AG09309 (cell line): ENCODE measurements at places on chromosomes 13 and 19.

- no peak for DNase-seq
Measured at GRCh38 chr13:81171065-81171647, 830.2 kb upstream of the SPRY2 start.

- no peak for DNase-seq
Measured at GRCh38 chr19:12921047-12921446, 2.0 kb upstream of the SYCE2 start.

DNA sequence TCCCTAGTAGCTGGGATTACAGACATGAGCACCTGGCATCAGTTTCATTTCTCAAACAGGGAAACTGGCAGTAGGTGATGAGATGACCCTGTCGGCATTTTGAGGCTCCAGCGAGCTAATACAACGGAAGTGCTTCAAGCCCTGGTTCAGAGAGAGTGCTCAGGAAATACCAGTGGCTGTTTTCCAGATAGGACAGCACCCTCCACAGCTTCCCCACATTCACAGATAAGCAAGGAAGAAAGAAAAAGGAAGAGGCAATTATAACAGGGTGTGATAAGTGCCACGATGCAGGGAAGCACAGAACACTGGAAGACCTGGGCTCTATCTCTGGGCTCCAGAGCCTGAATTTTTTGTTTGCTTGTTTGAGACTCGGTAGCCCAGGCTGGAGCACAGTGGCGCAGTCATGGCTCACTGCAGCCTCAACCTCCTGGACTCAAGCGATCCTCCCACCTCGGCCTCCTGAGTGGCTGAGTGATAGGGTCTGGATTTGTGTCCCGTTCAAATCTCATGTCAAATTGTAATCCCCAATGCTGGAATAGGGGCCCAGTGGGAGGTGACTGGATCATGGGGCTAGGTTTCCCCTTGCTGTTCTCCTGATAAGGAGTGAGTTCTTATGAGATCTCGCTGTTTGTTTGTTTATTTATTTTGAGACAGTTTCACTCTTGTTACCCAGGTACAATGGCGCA, 43.5 kb downstream of the PIN1 start:
- DNase-seq, result no peak

DNA sequence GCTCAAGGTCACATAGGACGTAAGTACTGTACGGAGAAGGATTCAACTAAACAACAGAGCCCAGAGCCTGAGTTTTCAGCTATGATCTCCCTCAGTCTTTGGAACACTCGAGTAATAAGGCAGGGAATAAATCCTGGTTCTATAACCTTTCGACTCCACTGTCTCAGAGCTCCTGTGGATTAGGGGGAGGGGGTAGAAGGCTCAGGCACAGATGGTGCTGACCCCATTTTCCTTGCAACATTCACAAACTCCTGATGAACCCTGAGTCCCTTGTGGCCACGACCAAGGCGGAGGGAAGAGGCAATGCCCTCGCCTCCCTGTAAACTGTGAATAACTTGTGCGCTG, 21.4 kb downstream of the NOVA2 start:
- DNase-seq, result no peak

DNA sequence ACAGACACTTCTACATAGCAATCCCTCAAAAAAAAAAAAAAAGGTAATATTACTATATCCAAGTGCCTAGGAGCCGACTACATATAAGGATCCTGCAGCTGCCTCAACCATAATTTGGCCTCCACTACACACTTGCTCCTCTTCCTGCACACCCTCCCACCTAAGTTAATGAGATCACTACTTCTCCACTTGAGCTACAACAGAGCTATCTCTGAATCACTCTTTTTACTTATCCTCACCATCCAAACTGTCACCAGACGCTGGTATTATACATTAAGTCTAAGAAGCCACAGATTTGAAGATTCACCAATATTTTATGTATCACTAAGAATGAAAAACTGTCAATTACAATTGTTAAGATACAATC, 8.3 kb downstream of the OBI1 start:
- DNase-seq, result no peak

DNA sequence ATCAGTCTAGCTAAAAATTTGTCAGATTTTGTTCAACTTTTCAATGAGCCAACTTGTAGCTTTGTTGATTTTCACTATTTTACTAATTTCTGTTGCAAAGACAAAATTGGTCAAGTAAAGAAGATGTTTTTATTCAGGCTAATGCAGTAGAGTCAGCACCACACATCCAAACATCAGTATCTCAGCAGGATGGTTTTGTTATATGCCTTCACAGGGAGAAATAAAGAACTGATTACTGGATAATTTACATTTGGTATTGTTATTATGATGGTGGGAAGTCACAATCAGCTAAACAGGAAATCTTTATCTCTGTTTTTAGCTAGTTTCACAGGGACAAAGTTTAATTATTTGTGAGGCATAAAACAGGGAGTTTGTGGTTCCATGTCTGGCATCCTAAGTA, 713.4 kb downstream of the SLITRK5 start:
- no peak for DNase-seq

GRCh38 chr19:39805104-39805503, 26.4 kb downstream of the LEUTX start:
- DNase-seq, result no peak

DNA sequence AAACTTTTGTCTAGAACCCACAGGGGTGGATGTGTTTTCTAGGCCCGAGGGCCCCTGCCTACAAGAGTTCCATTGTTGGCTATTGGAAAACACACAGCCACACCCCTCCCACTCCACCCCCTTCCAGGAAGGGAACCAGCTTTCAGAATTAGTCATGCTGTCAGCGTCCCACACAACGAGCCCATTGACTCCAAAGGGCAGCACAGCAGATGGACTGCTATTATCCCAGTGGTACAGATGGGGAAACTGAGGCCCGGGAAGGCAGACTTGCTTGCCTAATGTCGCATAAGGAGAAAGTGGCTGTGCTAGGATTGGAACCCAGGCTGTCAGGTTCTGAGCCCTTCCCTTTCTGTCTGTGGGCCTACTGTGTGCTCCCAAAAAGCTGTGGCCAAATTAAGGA, 8.1 kb upstream of the FXYD3 start:
- no peak for DNase-seq

- no peak for DNase-seq
Measured at GRCh38 chr13:88086577-88086976, 415.4 kb downstream of the SLITRK5 start.

DNA sequence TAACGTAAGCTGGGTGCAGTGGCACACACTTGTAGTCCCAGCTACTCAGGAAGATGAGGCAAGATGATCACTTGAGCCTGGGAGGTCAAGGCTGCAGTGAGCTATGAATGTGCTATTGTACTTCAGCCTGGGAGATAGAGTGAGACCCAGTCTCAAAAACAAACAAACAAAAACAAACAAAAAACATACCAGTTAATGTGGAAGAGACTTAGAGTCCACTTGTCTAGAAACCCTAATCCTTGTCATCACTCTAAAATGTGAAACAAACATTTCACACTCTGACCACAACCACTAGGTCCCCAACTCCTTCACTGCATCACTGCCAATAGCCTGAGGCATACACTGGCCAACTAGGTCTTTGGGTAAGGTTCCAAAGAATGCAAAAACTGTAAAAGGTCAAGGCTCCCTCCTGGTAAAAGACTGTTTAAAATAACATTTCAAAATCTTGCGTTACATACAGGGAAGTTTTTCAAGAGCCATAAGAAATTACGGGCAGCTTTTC, 28.6 kb upstream of the CYP2B6 start:
- DNase-seq, result peak; percentile 8

DNA sequence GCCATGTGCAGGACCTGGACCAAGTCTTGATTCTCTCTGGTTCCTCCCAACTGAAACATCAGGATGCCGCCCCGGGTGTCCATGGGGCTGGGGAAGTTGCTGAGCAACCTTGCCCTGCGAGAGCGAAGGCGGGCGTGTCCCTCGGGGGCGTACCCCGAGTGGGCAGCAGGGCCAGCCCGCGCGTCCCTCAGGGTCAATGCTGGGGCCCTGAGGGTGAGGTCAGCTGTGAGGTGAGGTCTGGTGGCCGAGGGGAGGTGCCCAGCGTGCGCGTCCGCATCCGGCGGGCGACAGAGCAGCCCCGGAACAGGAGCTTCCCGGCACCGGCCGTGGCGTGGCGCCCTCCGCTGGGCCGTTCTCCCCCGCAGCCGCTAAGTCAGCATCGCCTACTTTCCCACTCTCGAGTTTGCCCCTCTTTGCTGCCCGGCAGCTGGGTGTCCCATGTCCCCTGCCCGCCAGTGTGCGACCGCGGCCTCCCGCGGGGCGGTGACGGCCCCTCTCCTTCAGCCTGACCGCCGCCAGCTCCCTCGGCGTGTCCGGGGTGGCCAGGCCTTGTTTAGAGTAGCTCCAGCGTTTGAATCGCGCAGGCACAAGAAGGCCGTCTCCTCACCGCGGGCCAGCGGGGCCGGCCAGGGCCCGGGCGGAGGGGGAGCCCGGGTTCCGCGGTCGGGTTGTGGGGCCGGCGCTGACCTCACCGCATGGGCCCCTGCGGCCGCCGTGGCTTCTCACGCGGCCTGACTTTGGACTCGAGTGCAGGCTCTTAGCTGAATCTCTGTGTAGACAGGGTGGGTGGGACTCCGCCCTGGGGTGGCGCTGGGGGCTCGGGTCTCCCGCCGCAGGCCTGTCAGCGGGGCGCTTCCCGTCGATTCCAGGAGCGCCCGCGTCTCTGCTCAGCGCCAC, 33.0 kb downstream of the GJA3 start:
- no peak for DNase-seq

DNA sequence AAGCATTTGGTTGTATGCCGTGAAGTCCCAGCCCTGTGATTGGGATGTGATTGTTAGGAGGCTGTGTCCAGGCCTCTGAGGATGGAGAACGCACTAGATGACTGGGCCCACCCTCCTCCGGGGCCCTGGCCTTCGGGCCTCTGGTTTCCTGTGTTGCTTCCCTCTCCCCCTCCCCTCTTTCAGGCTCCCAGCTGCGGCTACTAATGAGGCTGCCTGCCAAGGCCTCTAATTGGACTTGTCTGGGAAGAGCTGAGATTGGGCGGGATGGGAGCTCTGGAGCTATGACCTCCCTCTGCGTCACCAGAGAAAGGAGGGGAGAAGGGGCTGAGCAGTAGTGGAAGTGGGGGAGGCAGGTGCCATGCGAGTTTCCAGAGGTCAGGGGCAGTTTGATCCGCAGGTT, 9.9 kb downstream of the PTH2 start:
- DNase-seq, result no peak

DNA sequence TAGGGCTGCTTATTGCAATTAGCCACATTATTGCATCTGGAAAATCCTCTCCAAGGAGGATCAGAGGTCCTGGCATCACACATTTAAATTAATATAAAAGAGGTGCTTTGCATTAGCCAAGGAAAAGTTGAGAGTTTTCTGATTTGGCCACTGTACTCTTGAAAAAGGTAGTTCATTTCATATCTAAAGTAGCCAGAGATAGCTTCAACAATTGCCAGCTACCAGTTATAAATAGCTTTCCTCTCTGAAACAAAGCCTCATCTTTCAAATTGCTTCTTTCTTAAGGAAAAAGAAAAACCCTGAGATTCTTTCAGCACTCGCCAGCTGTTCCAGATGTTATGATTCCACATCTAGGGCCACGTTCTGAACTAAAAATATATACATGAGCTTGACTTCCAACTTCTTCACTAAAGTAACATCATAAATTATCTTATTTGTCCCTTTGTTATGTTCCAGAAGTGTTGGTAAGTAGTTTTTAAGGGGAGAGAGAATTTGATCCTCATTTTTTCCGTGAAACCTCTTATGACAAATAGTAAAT, 69.6 kb downstream of the ERCC5 start:
- DNase-seq, result no peak

- peak; percentile 96 for DNase-seq
Measured at GRCh38 chr19:45455707-45456499, 11.9 kb upstream of the FOSB start.

GRCh38 chr19:14441041-14441938, 8.2 kb downstream of the PKN1 start:
- no peak for DNase-seq

DNA sequence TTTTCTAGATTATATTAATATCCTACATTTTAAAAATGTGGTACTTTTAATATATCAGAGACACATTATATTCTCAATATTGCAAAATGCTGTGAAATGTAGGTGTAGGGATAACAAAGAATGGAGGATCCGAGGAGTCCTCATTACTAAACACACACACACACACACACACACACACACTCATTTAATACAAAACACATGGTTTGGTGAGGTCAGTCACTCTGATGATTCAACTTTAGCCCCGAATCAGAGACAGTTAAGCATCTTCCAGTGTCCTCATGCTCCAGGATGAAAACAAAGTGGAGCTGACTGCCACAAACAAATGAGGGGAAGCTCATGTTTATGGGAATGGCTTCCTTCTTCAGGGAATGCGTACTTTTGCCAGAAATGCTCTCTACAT, 147.5 kb downstream of the CYSLTR2 start:
- peak; percentile 80 for DNase-seq

GRCh38 chr13:31495336-31495735, 244.0 kb upstream of the RXFP2 start:
- no peak for DNase-seq

DNA sequence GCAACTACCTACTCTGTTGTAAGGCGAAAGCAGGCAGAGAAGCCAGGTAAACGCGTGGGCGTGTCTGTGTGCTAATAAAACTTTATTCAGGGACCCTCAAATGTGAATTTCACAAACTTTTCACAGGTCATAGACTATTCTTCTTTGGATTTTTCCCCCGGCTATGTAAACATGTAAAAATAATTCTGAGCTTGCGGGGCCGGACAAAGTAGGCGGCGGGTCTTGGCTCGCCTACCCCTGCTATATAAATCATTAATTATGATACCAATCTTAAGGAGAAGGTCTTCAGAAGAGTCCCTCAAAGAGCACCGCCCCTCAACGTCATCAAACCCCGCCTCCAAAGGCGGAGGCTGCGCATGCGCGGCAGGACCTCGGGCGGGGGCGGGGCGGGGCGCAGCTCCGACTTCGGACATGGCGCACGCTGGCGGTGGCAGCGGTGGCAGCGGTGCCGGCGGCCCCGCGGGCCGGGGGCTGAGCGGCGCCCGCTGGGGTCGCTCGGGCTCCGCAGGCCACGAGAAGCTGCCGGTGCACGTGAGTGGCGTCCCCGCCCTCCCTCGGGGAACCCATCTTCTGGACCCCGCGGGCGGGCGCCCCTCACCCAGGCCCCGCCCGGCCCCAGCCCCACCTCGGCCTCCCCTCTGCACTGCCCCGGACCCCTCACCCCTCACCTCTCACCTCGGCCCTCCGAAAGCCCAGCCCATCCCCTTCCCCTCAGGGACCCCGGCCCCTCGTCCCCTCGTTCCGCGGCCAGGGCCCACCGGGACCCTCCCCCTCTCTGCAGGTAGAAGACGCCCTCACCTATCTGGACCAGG, at the start of gene SIN3B:
Gene SIN3B (plus strand): TSS at position 389 of the 812 bp plus-strand sequence. CDS start 23 bp downstream, at position 412.
- DNase-seq, result peak; percentile 31

- no peak for DNase-seq
Measured at GRCh38 chr13:23488442-23488841, 54.9 kb upstream of the SACS start.
